Activated effector memory CD4-positive, alpha-beta T cell treated with anti-CD3 and anti-CD28 coated beads, Interleukin-2, amount 50 U/mL, for 16 hours (primary cell): ENCODE measurements at places on chromosomes 2 and 18.

DNA sequence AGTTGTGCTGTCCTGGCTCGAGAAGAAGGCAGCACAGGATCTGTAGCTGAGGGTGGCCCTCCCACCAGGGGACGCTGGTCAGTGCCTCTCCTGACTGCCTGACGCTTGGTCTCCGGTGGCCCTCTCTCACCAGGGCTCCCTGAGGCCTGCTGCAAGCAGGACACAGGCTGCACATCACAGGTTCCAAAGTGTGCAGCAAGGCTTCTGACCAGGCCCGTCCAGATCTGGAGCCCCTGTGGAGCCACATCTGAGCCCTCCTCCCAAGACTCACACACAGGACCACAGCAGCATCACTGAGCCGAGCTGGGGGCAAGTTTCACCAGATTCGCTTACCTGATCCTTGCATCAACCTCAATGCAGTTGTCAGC is 12.1 kb downstream of the AMER3 start:
- DNase-seq, result peak; percentile 55

DNA sequence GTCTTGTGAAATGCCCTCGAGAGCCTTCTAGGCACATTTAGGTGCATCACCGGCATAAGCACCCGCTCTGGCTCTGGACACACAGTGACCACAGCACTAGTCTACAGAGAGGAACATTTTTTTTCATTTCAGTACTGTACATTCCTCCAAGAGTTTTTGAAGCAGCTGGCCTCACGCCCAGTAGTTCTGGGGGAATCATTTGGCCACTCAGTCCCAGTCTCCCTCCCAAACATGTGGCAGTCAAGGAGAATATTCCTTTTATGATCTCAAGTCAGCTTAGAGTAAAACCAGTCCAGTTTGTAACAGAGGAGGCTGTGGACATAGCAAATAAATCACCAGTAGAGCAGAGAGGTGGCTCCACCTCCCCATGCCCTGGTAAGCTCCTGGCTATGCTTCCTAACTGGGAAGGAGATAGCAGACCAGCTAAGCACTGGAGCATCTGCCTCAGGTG is 48.1 kb downstream of the KCNE4 start:
- DNase-seq, result no peak

DNA sequence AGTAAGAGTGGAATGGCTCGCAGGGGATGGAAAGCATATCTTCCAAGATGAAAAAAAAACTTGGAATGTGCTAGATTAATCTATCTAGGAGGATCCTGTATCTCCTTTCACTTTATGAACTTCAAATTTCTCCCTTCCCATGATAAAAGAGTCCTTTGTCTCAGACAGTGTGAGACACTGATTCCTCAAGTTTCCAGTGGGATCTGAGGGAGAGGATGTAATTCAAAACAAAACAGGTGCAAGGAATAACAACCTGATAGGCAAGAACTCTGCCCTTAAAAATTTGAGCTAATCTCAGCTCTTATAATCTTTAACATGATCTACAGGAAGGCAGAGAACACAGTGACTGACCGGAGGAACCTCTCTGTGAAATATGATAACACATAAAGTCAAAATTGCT is 162.0 kb upstream of the ZFP36L2 start:
- DNase-seq, result no peak

DNA sequence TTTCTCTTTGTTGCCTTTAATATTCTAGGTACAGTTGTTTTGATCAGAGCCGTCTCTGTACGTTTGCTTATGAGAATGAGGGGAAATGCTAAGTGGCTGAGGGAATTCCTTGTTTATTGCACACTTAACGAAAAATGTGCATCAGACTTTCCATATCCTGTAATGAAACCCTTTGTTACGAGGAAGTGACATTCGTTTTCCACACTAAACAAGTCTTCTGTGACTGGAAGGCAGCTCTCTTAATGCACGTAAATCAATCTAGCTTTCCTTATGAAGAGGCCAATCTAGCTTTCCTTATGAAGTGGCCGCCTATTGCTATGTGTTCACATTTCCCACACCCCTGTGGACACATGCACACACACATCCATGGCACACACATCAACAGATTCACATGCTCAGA is 186.2 kb downstream of the SNTG2 start:
- DNase-seq, result no peak

DNA sequence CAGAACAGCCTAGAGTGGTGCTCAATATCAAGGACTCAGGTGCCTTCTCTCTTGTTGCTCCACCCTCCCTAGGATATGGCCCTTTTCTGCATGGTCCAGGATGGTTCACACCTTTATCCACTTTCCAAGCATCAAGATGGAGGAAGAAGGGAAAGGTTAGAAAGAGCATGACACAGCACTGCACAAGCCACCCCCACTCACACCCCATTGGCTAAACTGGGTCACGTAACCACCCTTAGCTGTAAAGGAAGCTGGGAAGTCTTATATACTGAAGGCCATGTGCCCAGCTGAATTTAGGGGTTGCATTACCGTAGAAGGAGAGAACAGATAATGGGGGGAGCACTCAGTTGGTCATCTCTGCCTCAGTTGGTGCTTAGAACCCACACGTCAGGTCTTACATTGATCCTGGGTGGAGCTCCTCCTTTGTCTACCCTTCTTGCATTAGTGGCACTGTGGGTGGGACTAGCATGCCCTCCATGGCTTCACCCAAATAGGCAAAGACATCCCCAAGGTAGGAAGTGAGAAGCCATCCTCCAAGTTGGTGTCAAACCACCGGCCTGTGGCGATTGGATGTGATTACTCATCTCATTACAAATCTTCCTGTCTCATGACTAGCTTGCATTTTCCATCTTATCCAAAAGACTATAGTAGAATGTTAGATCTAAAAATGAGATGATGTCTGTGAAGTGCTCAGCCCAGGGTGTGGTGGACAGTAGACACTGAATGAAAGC is 248.5 kb downstream of the HAUS1 start:
- no peak for DNase-seq

- DNase-seq, result no peak
These were observed 144.3 kb upstream of the SERTAD2 start for GRCh38 chr2:64797881-64798575.

DNA sequence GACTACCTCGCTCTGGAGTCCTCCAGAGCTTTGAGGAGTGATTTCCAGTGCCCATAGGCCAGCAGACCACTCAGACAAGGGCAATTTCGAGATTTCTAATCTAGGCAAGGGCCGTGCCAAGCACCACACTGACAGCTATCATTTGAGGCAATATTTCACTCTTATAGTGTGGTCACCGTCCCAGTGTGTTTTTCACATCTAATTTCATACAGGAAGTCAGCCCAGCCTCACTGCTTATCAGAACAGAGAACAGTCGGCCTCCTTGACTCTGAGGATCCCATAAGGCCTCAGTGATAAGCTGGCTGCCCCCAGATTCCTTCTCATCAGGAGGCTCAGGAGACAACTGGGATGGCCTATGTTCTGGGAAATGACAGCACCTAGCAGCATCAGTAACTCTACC is 581 bp downstream of the CAPN14 start:
- DNase-seq, result no peak

DNA sequence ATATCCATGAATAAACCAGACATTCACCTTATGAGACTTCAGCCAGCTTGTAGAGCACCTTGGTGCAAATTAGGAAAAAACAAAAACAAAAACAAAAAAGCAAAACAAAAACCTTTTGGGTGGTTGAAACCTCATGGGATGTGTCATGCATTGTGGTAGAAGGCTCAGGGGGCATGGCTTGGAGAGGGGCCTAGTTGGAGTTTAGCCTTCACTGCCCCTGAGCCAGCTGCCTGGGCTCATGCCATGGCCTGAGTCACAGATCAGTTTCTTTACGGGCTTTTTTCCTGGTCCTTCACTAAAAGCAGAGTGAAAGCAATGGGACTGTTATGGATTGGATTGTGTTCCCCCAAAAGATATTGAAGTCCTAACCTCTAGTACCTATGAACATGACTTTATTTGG is 22.0 kb upstream of the DAPL1 start:
- DNase-seq, result no peak

- DNase-seq, result no peak
These were observed 14.5 kb downstream of the ZNF638 start for GRCh38 chr2:71346065-71346464.

GRCh38 chr2:227163998-227164762 is at the start of the genes COL4A3 and COL4A4:
TSS of gene COL4A3 (plus strand) at chr2:227164624. CDS start at chr2:227164727, 103 bp downstream.
TSS of gene COL4A4 (minus strand) at chr2:227164205. CDS start at chr2:227147483, 16,722 bp downstream.
- no peak for DNase-seq

GRCh38 chr18:75132098-75132870 is 76.7 kb downstream of the PTGR3 start:
- no peak for DNase-seq

DNA sequence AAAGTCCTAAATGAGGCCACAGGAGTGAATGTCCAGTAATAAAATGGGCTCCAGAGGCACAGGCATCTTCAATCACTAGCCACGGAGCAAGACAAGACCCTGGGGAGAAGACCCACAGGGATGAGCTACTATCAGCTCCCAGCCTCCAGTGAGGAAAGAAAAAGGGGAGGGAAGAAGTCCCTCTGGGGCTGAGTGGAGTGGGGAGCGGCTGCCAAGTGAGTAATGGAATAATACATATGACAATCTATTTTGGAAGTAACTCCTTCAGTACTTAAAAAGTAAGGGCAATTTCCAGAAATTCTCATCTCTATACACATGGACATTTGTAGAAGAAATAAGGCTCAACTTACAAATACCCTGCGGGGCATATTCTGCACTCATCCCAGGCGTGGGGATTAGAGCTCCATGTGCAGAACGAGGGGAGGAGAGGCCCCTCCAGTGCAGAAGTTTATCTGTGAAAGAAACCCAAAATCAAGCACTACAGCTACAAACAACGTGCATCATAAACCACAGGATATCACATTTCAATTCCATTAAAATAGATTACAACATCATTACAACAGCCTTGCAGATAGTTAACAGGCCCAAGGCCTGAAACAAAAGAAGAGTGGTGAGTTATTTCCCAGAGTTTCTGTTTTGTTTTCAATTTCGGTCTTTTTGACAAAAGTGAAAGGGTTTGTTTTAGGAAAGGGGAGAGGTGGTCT is 84.9 kb downstream of the BCL11A start:
- DNase-seq, result no peak

DNA sequence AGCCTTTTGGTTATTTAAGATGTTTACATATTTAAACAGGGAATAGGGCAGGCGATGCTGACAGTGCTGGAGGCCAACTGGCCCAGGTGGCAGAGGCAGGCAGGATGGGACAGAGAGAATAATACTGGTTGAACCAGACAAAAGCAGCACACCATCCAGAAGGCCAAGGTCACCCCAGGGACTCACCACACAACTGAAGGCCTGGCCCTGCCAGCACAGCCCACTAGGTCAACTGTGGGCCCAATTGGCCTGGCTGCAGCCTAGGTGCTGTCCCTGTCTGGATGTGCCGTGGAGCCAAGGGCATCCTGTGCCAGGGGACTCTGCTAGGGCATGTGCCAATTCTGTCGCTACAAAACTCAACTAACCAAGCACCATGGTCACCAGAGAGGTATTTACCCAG is 69.2 kb downstream of the RNF152 start:
- DNase-seq, result no peak

- DNase-seq, result no peak
These were observed 7.2 kb upstream of the DAW1 start for GRCh38 chr2:227864161-227864756.

DNA sequence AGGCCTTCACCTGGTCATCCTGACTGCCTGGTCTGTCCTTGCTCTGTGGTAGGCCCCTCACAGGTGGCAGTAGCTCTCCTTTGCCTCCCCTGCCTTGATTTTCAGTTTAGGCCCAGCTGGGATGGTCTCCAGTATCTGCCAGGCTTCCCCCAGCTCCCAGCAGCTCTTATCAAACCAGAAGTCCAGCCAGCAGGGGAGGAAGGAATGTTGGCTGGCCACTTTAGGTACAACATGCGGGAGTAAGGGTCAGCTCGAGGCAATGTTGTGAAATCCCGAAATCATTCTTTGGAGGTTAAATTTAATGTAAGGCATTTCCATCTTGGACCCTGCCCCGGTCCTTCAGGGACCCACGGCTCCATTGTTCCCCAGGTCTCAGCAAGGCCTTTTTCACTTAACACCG is 16.8 kb downstream of the ATP6V1C2 start:
- DNase-seq, result no peak

GRCh38 chr2:54321047-54321446 is 65.0 kb upstream of the TSPYL6 start:
- DNase-seq, result no peak

DNA sequence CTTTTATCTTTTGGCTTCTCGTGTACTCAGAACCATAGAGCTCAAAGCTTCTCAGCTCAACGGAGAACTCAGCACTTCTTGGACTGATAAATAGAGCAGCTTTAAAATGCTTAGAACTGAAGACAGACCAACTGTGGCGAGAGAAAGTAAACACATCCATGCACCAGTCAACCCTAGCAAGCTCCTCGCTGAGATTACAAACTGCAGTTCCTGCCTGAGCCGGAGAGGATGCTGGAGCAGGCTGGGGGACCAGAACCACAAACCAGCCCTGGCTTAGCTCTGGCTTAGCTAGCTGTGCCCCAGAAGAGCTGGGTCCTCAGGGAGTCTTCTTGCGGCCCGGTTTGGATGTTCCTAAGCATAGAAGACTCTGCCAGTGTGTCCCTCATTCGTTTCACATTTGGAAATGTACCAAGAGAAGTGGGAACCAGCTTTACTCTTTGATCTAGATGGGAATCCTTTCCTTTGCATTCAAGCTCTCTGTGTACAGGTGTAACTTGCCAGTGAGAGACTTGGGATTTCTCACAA is 5.6 kb downstream of the PAX8 start:
- peak; percentile 61 for DNase-seq

- DNase-seq, result no peak
These were observed 339.6 kb downstream of the TRIB2 start for GRCh38 chr2:13056259-13056843.

DNA sequence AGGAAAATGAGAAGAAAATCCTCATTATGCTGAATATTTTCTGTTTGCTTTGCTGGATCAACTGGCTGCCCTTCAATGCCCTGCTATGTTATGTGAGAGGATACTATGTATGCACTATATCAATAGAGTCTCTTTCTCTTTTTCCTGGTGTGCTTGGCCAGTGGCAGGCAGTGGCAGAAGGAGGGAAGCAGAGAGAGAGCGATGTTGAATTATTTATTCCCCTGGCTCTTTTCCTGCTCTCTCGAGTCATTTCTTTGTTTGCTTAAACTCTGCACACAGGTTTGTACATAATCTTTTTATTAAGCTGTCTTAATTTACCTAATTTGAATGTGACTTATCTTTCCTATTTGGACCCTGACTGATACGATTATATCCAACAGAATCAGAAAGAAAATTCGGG is 1727.3 kb downstream of the SUCLG1 start:
- DNase-seq, result no peak

- DNase-seq, result peak; percentile 71
These were observed 20.4 kb upstream of the BCL2 start for GRCh38 chr18:63339920-63340484.

DNA sequence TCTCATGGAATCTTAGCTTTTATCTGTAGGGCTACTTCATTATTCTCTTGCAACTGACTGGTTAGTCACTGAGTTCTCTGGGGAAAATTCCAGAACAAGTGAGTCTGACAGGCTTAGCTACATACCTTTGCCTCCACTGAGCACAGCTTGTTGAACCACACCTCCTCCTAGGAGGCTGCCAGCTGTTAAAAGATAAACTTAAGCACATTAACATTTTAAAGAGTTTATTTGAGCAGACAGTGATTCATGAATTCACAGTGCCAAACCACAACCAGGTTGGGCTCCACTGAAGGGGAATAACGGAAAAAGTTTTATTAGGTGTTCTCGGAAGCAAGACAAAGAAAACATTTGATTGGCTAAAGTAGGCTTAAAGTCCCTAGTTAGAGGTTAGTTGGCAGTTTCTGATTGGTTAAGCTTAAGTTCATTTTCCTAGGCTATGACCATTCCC is 12.5 kb upstream of the SLC38A11 start:
- DNase-seq, result no peak

- no peak for DNase-seq
These were observed 28.3 kb upstream of the UBE2E3 start for GRCh38 chr2:180952082-180952481.
